Activated CD4-positive, alpha-beta T cell treated with anti-CD3 and anti-CD28 coated beads for 4 hours (primary cell): ENCODE measurements at places on chromosomes 6 and 20.

DNA sequence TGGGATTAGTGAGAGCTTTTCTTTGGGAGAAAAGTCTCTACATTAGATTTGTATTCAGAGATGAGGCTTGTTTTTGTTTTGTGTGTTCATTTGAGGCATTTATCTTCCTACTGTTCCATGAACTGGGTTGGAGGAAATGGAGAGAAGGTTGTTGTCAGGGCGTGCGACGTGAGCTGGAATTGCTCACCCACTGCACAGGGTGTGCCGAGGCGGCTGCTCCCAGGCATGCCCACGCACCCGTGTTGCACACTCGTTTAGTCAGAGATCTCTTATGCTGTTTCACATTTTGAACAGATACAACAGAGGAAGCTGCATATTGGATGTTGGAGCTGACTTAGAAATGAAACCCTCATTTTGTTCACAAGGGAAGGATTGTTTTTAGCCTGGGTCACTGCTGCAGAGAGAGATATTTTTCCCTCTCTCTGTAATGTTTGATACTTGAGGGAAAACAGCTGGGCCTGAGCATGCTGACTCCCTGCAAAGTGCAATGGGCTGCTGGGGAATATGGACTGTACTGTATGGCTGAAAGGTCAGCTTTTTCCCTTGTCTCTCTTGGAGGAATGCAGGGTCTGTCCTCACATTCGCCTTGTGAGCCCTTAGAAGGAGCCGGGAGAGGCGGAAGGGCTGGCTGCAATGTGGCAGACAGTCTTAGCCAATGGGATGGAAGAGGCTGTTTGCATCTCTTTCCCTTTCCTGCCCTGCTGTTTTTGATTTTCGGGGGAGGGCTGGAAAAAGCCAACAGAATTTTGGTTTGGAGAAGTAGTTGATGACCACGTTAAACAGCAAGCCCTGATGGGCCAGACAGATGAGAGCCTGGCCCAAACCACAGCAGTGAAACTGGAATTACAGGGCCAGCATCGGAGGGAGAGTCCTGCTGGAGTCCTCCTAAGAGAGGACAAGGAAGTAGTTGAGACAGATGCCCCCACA lies 170.8 kb downstream of the SASH1 start:
- DNase-seq = no peak

DNA sequence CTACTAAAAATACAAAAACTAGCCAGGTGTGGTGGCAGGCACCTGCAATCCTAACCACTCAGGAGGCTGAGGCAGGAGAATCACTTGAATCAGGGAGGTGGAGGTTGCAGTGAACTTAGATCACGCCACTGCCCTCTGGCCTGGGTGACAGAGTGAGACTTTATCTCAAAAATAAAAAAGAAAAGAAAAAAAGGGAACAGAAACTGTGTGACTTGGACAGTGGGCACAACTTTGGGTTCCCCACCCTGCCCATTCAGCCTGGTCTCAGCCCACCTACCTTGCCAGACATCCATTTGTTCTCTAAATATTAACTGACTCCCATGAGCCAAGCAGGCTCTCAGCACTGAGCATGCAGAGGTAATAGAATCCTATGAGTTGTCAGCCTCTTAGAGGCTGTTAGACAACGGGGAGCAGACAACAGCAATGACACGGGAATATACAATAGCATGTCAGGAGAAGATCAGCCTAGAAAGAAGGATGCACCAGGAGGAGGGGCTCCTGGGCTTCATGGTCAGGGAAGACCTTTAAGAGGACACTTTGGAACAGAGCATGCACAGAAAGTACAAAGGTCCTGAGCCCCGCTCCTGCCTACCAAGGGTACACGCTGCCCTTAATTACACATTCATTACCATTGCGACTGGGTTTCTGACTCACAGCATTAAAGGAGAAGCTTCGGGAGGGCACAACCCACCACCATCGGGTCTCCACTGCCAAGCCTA lies 20.0 kb downstream of the FAM209B start:
- no peak for DNase-seq

GRCh38 chr6:42740725-42741124 lies 5.2 kb downstream of the TBCC start:
- no peak for DNase-seq

GRCh38 chr20:63049561-63050221 lies 42.9 kb upstream of the BHLHE23 start:
- no peak for DNase-seq

GRCh38 chr6:150991487-150991886 lies 126.0 kb downstream of the MTHFD1L start:
- no peak for DNase-seq

- DNase-seq = no peak
Observed at GRCh38 chr6:96841345-96841744, 4.1 kb upstream of the GPR63 start.

GRCh38 chr6:170051229-170052172 lies 239.4 kb downstream of the DLL1 start:
- DNase-seq = no peak

- DNase-seq = no peak
Observed at GRCh38 chr6:117629119-117629660, 26.9 kb upstream of the GOPC start.

DNA sequence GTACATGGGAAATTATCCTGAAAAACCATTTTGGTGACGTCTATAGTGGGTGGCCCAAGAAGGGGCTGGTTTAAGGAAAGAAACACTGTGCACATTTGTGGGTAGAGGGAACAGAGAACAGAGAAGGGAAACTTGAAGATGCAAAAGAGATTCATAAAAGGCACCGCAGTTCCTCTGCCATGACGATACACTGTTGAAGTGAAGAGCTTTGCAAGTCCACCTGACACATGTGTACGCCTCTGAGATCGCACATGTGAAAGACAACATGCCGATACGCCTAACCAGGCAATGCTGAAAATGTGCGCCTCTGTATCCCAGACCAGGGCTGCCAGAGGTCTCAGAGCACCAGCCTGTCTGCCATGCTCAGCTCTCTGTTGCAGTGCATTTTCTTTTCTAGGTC lies 180.9 kb downstream of the KIF16B start:
- no peak for DNase-seq
